ENCODE measurements at places on chromosomes 1 and 21.

GRCh38 chr1:36342426-36343185, 19.2 kb upstream of the EVA1B start:
- peak; percentile 42 for DNase-seq

GRCh38 chr1:105585791-105586190, 1470.7 kb upstream of the PRMT6 start:
- DNase-seq: no peak

DNA sequence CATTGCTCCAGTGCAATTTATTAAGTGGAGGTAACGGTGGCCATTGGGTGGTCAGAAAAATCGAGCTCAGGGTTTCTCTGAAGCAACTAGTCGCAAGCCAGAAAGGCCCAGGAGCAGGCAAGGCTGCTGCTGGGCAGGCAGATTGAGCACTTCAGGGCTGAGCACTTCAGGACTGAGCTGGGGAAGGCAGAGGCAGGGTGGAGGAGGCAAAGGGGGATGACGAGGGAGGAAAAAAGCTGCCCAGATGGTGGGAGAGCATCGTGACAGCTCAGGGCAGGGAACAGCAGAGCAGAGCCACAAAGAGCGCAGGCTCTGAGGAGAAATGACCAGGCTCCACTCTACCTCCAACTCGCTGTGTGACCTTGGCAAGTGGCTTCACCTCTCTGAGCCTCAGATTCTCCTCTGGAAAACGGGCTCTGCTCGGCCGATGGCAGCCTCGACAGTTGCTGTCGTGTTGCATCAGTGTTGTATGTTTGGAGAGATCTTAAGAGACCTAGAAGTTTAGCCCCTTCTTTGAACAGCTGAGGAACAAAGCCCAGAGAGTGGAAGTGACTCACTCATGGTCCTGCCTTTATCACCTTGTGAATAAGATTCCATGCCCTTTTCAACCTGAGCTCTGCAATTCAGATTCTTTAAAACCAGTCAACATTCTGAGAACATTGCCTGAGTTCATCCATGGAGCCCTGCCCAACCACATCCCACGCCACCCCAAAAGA, 141.4 kb downstream of the SYF2 start:
- no peak for DNase-seq

DNA sequence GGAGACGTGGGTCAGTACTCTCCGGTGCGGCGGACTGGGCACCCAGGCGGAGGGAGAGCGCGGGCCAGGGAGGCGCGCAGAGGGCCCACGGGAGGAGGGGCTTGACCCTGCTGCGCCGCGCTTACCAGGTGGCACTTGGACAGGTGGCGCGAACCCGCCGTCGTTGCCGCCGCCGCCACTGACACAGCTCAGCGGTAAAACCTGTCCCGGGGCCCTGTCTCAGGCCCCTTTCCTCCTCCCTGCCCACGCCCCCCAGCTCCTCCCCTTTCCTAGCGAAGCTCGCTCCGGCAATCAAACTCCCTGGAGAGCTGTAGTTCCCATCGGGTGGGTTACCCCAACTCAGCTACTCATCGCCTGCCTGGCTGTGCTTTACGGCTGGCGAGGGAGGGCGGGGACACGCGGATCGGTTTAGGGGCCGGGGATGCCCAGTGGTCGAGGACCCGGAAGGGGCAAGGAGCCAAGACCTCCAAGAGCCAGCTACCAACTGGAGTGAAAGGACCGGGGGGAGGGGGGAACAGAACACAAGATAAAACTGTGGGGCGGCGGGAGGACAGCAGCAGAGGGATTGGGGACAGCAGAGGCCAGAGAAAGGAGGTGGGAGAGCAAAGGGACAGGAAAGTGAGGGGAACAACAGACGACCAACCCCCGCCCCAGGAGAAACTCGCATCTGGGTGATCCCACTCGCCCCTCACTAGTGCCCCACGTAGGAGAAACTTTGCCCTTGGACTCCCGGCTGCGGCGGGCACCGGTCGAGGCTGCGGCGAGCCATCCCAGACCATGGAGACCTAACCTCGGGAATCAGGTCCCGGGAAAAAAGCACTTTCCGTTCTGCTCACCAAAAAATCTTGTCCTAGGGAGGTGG, 2.9 kb downstream of the GFI1 start:
- DNase-seq: no peak

GRCh38 chr1:114979278-114979891, 50.2 kb upstream of the TSHB start:
- DNase-seq: peak; percentile 38

- DNase-seq: no peak
Measured at GRCh38 chr1:238861342-238862066, 524.9 kb upstream of the CHRM3 start.

GRCh38 chr21:45977396-45977795, 4.2 kb upstream of the COL6A1 start:
- no peak for DNase-seq

DNA sequence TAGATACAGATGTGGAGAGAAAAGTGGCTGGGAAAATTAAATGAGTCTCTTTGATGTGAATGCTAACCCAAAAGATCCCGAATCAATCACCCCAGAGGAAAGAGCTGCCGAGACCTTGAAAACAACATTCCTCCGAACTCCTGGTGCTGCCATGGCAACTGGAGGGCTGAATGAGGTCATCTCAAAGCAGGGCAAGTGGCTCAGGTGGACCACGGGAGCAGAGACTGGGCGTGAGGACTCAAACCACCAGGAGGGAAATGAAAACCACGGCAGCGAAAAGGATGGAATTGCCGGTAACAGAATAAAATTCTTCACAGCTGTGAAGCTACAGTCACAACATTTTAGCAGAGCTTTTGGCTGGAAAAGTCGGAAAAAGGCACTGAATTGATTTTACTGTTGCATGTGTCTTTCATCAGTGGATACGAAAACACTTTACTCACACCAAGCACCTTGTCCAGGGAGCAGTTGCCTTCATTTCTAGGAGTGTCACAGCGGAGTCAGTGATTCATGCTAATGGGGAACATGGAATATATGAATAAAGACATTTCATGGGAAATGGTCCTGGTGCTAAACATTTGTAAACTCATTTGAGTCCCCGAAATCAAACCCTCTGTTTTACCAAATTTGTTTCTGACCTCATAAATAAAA, 23.2 kb upstream of the BECN2 start:
- no peak for DNase-seq

DNA sequence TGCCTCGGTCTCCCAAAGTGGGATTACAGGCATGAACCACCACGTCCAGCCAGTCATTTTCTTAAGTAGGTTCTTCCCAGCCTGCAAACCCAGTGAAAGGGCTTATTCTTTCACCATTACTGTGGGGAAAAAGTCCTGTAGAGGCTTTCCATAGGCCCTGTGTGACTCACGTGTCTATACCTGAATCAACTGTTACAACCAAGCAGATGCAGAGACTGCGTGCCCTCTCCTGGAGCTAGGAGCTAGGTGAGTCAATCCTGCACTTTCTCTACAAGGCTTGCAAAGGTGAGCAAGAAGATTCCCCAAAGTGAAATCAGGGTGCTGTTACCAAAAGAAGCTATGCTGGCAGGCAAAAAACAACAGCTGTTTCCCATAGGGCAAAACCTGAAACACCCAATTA, 13.8 kb upstream of the MPZL1 start:
- no peak for DNase-seq

DNA sequence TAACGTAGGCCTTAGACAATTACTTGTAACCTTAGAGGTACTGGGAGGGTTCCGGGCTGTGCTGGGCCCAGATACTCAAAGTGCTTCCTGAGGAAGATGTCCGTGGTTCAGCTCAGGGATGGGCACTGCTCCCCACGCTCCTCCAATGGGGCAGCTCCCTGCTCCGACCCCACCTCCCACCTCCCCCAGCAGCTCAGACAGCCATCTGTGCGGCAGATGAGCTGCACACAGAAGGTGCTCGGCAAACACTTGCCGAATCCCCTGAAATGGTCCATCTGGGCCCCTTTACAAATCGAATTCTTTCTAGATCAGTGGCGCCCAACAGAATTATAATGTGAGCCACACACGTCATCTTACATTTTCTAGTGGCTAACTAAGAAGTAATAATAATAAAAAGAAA, 242.4 kb upstream of the RAB4A start:
- no peak for DNase-seq

- no peak for DNase-seq
Measured at GRCh38 chr1:97066860-97067259, 345.3 kb downstream of the PTBP2 start.

DNA sequence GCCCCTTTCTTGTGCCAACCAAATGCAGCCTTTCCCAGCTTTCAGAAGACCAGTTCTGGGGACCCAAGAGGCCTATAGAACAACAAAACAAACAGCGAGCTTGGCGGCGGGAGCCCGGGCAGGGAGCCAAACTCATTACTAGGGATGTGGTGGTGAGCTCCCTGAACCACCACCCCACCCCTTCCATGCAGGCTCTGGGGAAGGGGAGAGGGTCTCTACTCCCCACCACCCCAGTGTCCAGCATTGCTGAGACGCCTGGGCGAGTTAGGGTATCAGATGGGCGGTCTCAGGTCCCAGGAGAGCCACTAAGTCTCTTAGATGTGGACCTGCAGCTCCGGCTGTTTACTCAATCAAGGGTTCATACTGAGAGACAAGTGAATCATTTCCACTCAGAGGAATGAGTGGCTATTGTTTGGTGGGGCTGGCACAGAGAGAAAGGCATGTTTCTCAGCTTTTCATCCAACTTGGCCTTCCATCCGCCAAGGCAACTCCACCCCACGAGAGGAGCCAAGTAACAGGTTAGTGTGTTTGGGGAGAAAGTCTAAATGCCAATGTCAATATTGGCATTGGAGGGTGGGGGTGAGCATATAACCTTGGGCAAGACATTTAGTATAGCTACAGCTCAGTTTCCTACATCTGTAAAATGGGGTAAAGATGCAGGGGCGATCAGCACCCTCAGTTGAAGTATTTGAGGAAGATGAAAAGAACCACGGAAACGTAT, 40.9 kb downstream of the PLXNA2 start:
- DNase-seq: no peak

DNA sequence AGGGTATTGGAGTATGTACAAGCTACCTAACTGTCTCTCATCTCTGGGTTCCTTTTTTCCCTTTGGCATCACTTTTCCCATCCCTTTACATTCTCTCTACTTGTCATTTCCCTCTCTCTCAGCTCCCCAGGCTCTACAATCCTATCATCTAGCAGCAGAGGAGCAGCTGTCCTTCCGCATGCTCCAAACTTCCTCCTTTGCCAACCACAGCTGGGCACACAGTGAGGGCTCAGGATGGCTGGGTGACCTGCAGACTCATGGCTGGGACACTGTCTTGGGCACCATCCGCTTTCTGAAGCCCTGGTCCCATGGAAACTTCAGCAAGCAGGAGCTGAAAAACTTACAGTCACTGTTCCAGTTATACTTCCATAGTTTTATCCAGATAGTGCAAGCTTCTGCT, 561 bp downstream of the CD1E start:
- DNase-seq: no peak

GRCh38 chr1:94642617-94643321, 101.2 kb upstream of the F3 start:
- DNase-seq: no peak

- DNase-seq: no peak
Measured at GRCh38 chr1:94578856-94579255, 37.3 kb upstream of the F3 start.

DNA sequence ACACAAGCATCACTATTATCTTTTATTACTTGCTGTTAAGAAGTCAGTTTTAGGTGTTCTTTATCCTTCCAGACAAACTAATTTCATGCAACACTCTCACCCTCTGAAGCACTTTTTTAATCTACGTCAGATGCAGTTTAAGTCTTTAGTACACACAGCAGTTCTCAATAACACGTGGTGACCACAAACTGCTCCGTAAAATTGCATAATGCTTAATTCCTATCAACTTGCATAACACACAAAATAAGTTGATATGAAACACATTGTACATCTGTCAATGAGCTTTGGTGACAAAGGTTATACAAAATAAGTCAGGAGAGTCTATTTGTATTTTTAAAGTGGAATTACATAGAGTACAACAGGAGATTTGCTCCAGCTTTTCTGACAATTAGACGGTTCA, 140.9 kb upstream of the ETS2 start:
- DNase-seq: no peak

GRCh38 chr1:244276646-244277045, 175.1 kb downstream of the ADSS2 start:
- no peak for DNase-seq

DNA sequence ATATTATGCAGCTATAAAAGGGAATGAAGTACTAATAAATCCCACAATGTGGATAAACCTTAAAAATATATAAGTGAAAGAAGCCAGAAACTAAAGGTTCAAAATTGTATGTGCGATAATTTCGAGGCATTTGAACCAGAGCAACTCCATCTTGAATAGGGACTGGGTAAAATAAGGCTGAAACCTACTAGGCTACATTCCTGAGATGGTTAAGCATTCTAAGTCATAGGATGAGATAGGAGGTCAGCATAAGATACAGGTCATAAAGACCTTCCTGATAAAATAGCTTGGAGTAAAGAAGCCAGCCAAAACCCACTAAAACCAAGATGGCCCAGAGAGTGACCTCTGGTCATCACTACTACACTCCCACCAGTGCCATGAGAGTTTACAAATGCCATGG, 103.1 kb downstream of the SLC16A1 start:
- DNase-seq: no peak

DNA sequence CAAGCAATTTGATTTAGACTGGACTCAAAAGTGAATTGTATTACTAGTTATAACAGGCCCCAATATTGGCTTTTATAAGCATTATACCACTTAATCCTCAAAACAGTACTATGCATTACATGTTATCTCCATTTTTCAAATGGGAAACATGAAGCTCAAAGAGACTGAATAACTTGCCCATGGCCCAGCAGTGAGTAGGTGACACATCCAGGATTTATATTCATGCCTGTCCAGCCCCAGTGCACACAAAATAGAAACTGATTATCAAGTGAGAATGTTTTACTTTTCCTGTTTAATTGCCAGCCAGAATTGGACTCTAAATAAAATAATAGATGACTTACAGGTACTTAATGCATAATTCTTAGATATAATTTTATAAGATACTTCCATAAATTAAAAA, 82.9 kb downstream of the NIBAN1 start:
- DNase-seq: no peak

GRCh38 chr1:65942476-65942875, 149.8 kb downstream of the PDE4B start:
- no peak for DNase-seq

- DNase-seq: no peak
Measured at GRCh38 chr21:27001526-27001925, 34.6 kb upstream of the ADAMTS5 start.

DNA sequence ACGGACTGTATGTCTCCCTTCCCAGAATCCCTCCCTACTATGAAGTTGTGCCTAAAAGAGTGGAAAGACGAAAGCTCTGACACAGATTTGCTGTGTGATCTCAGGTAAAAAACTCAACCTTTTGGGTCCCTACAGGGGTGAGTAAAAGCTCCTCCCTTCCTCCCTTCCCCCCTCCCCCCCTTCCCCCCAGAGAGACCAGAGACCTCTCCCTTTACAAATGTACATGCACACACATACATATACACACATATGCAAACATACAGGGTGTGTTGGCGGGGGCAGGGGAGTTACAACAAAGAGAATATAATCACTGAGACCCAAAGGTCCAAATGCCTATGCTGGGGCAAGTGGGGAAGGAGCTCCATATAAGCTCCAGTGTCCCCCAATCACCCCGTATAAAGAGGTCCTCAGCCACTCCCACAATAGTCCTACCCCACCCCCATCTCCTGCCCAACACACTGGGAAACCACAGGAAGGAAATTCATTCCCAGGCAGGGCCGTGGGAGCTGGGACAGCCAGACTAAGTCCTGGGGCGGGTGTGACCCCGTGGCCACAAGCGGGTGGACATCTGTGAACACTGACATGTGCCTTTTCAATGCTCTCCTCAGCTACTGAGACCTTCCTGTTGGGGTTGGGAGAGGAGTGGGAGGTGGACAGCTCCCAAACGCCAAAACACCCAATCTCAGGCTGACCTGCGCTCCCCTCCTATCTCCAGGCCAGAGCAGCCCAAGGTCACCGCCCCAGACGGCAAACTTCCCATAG, 2.0 kb downstream of the MEF2D start:
- no peak for DNase-seq

- DNase-seq: no peak
Measured at GRCh38 chr1:224217655-224218623, 34.9 kb downstream of the DEGS1 start.
